ENCODE measurements at places on chromosomes 2 and 18.

DNA sequence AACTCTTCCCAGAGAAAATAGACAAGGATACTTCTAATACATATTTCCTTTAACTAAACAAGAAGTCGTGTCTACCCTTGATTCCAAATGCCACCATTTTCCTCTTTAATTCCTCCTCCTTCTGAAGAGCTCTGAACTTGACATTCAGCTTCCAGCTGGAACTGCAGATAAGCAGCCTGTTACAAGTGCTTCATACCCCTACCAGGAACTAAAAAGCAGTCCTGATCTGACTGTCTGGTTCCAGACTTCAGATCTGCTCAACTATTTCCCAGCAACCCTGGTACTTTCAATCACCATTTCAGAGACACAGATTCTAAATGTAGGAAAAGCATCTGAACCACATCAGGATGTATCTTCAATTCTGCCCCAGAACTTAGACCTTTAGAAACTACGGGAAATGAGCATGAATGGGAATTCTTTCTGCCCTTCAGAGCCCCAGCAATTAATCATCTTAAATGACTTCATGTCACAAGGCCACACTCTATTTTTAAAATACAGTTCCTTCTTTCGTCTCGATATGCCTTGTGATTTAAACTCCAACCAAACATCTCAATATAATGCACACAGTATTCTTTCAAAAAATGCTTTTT, 159.5 kb downstream of the L3MBTL4 start:
- no peak for DNase-seq

DNA sequence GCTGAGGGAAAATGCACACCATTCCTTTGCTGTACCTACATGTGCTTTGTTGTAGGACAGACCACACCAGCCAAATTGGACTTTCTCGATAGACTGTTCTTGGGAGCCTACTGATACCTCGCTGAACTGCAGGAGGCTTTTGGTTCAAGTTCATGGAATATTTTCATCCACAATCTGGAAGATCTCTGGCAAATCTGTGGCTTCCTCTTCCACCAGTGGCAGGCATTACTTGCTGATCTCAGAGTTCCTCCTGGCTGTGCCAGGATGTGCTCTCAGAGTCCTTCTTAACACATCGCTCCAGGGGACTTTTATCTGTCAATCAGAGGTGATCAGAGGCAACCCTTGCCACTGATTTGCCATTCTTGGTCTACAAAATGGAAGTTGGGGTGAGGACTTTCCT, 87.7 kb downstream of the PTGR3 start:
- no peak for DNase-seq

DNA sequence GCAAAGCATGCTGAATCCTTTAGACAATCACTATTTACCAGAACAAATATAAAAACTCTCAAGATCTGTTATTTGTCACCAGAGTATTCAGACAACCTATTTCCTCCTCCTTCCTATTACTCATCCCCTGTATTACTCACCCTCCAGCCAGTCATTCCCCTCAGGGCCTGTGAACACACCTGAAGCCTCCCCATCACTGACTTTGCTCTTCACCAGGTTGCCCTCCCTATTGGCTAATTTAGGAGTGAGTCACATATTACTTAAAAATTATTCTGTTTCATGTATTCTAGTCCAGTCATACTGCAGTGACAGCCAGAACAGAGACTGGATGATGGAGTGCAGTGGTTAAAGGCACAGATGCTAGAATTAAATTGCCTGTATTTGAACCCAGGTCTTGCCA, 3.7 kb upstream of the ATG16L1 start:
- DNase-seq: no peak

DNA sequence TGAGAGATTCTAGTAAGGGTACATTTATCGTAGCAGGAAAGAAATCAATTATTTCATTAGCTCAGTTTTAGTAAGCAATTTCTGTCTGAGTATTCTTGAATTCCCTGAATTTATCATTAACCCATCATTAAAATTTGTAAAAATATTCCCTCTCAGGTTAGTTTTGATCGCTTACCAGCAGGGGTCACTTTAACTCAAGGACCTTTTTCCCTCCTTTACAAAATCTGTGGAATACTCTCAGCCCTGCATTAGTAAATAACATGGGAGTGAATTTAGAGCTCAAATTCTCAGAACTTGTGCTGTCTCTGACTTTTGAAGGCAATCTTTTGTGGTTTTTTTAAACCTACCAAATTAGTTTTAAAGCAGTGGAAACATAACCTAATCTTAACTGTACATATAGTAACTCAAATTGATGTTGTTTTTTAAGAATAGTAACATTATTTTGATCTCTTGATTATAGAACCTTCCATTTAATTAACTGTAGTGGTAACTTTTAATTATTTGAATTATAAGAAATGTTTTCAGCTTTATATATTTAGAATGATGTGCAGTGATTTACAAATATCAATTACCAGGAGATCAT, 97.2 kb downstream of the AGPS start:
- no peak for DNase-seq

- no peak for DNase-seq
Measured at GRCh38 chr2:62382757-62383156, 123.2 kb downstream of the TMEM17 start.

DNA sequence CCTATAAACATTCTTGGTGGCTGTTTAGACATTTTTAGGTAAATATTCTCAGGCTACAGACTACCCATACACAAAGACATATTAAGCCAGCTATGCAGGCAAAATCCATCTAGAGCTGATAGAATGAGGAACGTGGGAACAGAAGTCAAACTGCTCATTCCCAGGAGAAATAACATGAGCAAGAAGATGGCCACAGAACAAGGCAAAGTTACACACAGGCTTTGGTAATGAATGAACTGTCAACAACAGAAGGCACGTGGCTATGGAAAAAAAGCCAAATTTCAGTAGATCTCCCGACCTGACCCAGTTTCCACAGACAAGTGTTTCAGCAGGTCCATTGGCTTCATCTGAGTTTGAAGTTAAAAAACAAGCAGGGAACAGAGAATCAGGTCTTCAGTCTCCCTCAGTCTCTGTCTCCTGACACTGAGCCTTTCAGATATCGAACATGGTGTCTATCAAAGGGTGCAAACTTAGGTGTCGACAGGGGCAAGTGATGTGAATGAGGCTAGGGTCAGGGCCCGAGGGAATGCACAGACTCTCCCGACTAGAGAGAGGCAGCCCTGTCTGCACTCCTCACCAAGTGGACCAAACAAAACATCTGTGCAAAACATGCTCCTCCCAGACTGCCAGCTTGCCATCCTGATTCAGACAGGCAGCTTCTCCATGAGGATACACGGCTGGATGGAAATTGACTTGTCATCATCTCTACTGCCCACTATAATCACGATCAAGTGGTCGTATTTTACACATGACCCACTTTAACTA, 25.9 kb downstream of the SIGLEC15 start:
- DNase-seq: no peak

DNA sequence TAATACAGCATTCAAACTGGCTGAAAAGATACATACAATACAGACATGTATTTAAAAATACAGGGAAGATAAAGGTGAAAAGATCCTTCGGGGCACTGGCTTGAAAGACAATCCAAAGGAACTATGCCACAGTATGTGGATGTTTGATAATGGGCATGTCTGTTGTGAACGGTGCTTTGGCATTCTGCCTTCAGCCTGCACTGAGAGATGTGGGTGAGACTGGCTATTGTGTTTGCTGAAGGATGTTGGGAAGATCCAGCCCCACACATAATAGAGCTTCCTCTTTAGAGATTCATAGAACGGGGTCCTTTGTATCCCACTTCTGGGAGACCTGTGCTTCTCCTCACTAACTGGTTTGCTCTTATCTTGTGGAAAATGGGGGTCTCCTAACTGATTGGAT, 65.1 kb upstream of the CXCR4 start:
- DNase-seq: no peak

DNA sequence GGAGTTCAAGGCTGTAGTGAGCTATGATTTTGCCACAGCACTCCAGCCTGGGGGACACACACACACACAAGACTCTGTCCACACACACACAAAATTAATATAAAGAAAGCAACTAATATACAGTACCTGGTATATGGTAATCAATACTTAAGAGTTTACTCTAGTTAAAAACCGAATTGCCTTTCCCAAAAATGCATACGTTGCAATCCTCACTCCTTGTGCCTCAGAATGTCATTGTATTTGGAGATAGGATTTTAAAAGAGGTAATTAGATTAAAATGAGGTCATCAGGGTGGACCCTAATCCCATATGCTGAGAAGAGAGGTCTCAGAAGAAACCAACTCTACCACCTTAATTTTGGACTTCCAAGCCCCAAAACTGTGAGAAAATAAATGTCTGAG, 35.7 kb downstream of the TMEM237 start:
- no peak for DNase-seq

DNA sequence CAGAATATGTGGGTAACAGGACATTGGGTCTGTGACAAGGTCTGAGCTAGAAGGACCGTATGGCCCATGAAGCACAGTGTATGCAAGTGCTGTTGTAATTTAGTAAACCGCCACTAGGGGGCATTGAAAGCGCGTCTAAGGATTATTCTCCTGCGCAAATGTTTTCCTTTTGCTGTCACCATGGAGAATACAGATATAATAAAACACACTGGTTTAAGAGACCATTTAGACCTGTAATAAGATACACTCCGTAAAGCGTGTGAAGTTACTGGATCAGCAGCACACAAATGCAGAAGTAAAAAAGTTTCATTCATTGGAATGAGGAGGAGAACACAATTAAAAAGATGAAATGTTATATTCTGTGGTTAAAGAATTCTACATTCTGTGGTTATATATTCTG, 272.4 kb downstream of the AGAP1 start:
- no peak for DNase-seq

DNA sequence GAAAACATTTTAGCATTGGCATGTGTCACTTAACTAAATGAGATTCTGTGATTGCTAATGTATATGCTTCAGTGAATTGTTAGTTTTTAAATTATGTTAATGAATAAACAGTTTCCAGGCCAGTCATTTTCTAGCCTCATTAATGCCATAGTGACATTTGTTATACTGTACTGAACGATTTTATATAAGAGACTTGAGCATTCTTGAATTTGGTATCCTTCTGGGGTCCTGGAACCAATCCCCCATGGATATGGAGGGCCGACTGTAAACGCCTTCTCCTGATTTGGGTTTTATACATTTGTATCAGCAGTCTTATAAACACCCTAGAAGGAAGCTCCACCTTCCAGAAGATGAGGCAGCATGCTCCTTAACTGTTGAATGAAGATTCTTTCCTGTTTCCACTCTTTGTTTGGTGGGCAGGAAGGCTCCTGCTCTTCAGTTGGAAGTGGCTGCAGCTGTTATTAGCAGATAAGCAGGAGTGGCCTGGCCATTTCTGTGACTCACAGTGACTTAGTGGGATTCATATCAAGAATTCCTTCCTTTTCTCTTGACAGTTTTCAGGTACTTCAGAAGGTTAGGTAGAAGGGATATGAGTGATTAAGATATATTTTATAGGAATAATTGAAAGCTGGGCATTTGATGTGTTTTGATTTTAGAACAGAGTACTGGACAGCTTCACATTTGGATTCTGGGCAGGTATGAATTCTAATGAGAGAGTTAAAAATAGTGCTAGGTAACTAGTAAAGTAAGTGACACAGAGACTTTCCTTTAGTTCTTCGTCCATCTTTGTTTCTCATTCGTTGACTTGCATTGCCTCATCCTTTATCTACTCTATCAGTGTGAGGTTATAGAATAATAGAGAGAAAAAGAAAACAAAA, 124.9 kb downstream of the PLCL1 start:
- DNase-seq: no peak

- DNase-seq: no peak
Measured at GRCh38 chr2:207514451-207514850, 15.3 kb upstream of the CREB1 start.

DNA sequence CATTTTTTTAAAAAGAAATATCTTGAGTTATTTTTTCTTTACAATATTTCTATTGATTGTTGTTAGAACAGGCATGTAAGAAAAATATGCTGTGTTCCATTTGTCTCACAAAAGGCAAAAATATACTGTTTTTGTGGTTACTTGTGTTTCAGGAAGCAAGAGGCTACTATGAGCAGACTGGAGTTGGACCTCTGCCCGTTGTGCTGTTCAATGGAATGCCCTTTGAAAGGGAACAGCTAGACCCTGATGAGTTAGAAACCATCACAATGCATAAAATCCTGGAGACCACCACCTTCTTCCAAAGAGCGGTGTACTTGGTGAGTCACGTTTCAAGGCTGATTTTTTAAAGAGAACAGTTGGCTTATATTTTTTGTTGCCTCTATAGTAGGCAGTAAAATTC, 54.7 kb downstream of the UGGT1 start:
- no peak for DNase-seq

GRCh38 chr2:239092571-239093294, 244.8 kb downstream of the TWIST2 start:
- DNase-seq: no peak

- DNase-seq: no peak
Measured at GRCh38 chr2:208671284-208671683, 264.7 kb downstream of the PTH2R start.

DNA sequence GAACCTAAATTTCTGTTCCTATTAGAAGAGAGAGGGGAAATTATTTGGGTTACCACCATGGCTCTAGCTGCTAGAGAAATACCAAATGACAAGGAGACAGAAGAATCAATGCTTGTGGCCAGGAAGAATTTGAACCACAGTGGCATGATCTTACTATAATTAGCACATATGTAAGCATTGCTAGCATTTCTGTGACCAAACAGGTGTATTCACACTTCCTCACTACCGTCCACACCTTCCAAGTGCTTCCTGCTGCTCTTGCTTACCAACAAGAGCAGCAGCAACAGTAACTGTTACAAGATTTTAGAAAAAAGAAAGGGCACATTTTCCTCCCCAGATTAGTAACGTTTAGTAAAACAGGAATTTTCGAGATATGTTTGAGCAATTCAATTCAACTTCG, 60.5 kb downstream of the CDH7 start:
- DNase-seq: no peak

GRCh38 chr2:100036793-100037192, 105.6 kb downstream of the AFF3 start:
- DNase-seq: no peak

DNA sequence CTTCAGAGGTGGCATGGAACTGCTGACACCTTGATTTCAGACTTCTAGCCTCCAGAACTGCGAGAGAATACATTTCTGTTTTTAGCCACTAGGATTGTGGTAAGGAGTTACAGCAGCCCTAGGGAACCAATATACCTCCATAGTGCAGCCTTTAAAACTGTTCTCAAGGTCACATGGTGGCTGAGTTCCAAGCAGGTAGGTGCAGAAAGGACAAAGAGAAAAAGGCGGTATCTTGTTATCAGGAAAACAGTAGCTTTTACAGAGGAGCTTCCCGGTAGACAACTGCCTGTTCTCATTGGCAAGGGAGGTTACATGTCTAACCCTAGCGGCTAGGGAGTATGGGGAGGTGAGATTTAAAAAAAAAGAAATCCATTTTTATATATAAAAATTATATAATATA, 96.2 kb upstream of the BCL2L11 start:
- no peak for DNase-seq

- no peak for DNase-seq
Measured at GRCh38 chr2:42060028-42060427, 12.2 kb downstream of the PKDCC start.

- DNase-seq: no peak
Measured at GRCh38 chr18:23163786-23164533, 28.7 kb downstream of the CABLES1 start.

- no peak for DNase-seq
Measured at GRCh38 chr2:129902731-129903585, 76.5 kb upstream of the RAB6C start.

Data from T-cell (primary cell).